ENCODE measurements at places on chromosomes 5 and 9.

DNA sequence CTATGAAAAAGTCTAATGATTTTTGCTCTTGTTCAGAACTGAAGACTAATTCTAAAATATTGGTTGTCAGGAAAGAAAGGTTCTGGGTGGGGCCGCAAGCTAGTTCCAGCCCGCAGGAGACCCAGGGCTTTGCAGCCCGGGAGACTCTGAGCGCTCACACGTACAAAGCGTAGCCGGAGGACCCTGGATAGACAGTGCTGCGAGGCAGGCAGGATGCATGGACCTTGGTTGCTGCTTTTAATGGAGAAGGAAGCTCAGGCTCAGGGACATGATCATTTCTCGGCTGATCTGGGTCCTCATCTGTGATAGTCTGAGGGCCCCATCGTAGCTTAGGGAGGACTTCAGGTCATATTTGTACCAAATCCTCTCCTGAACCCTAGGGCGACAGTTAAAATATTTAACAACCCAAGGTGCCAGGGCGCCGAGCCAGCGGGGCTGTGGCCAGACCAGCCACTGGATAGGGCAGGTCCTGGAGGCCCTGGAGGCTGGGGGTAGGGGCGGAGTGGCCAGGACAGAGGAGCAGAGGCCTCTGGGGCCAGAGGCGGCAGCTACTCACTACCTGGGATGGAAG, 70.1 kb upstream of the UNC5A start:
- no peak for DNase-seq

DNA sequence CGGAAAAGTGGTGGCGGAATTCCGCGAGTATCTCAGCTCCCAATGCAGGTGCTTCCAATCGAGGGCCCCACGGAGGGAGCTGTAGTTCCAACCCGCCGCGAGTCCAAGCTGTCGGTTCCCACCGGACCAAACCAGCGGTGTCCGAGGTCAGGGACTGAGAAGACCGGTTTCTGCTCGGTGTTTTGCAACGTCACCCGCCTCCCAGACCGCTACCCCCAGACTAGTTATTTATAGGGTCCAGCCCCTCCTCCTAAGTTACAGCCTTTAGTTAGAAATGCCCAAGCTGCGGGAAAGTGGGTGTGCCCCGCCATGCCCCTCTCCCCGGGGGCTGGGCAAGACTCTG, 677 bp upstream of the MYORG start:
- no peak for DNase-seq

DNA sequence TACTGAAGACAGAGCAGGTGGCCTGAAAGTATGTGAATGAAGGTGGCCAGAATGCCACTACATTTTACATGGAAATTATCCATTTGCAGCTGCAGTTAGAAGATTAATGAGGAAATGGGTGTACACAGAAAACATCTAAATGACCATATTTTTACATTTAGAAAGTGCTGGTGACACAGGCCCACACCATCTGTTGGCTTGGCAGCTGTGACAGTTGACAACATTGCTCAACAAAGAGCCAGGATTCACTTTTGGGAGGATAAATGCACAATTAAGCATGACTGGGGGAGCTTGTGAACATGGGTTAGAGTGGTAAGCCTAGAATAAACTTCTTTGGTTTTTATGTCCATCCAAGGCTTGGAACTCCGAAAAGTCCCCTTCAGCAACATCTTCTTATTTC, 360.5 kb downstream of the KCTD16 start:
- no peak for DNase-seq

DNA sequence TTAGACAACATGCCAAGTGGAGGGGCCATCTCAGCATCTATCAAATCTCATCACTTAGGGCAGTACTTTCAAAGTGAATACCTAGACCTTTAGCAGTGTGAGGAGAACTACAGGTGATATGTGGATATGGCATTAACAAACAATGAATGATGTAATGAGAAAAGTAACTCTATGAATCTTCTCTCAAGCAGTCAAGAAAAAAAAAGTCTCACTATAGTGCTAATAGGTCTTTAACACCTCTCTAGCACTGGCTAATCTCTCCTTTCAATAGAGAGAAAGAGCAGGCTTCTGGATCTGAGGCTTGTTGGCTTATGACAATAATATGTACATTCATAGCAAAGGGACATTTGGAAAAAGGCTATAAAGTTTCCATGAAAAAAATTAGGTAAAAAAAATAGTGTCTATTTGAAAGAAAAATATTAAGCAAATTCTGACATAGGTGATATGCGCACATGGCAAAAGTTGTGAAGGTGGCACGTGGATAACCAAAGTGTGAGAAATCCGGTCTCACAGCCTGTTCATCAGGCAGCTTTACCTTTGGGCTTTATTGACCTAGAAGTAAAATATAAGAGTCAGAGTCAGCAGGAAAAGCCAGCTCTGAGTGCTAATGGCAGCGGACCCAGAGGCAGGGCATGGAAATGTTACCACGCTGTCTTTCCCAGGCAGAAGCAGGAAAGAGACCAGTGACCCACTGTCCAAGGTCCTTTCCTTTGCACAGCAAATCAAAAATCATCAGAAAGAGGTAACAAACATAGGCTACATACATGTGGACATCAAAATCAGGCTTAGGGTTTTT, 203.4 kb downstream of the EFNA5 start:
- no peak for DNase-seq

GRCh38 chr9:136244122-136244968, 1.3 kb downstream of the QSOX2 start:
- DNase-seq = peak; percentile 21

DNA sequence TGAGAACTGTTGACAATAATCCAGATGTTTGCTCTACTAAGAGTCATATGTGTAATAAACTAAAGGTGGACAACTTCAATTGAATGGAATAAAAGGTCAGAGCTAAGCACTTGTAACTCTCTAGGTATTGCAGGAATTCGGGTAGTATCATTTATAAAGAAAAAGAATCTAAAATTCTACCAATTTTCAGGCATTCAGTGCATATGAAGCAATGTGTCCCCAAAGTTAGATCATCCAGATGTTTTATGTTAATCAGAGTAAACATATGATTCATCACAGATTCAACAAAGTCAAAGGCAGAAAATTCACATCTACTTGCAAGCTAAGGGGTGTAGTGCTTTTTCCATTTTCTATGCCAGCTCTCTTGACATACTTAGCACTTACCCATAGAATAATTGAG, 477.1 kb downstream of the PDE4D start:
- no peak for DNase-seq

DNA sequence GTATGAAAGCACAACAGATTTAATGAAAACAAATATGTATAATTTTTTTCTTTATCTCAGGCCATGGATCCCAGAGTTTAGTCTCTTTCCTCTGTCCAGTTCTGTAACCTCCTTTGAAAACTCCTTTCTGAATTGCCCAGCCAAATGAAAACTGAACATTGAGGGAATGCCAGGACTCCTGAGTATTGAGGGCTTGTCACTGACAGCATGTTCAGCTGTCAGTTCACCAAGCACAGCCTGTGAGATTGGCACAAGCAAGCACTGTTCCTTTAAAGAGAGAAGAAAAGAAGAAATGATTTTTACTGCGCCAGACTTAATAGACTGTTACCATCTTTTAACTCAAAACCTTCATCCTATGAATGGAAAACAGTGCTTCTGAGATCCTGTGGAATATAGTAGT, 27.3 kb downstream of the TTC1 start:
- DNase-seq = no peak

DNA sequence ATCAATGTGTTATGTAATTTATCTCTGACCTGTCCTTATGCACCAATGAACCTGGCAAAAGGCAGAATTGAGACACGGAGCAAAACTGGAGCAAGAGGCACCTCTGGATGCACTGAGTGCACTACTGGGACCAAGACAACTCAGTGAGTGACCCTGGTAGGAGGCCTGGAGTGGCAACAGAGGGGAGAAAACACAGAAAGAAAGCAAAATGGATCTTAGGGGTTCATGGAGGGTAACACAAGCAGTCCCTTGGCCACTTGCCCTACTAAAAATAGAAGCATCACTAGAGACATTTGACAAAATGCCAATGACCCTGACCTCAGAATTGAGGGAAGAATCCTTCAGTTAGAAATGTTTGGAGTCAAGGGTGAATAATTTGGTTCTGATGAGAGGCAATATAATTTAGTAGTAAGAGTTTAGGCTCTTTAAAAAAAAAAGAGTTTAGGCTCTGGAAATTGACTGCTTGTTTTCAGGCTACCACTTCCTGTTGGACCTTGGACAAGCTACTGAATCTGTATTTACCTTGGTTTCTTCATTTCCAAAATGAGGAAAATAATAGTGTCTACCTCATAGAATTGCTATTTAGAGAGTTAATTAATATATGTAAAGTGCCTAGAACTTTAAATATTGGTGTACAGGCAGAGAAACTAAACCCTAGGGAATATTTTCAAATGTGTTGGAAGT, 234.9 kb upstream of the TARS1 start:
- DNase-seq = no peak

DNA sequence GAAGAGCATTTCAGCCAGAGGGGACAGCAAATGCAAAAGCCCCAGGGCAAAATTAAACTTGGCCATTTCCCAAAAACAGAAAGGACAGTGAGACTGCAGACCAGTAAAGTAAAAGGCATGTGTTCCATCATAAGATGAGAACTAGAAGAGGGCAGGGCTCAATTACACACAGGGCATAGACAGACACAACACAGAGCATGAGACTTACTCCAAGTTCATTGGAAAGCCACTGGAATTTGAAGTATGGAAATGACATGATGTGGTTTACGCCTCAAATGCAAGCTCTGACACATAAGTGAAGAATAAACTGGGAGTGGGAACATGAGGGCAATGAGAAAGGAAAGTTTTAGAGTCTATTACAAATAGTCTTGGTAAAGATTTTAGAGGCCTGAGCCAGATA, 446.6 kb upstream of the GRIA1 start:
- no peak for DNase-seq

DNA sequence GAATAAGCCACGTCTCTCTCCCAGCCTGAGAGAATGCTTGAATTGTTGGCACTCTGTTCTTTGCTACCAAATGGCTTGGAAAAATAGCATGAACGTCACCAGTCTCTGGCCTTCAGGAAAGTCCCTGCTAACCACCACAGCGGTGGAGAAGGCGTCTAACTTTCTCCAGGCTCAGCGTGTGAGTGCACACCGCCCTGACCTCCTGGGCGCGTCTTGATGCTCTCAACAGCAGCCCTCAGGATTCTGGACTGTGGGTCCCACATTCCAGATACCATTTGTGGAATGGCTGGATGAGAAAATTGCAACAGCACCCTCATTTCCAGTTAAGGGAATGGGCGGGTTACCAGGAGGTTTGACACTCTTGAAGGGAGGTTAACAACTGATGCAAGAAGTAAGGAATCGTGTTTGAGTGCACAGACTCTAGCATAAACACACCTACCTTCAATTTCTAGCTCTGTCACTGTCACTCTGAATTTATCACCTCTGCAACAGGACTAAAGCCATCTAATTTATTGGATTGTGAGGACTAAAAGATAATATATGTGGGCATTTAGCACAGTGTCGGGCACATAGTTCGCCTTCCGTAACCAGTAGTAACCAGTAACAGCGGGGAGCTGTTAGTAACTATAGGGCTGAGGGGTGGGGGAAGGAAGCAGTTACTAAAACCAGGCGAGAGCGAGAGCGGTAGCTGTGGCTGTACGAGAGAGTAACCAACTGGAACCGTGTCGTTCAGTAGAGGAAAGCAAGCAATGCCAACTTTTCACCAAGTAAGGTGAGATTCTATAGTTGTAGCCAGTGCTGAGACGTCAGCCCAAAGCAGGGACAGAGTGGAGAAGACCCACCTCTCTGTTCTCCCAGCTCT, 807 bp upstream of the PLGRKT start:
- DNase-seq = peak; percentile 34

- DNase-seq = no peak
Observed at GRCh38 chr5:79236362-79236969, 535 bp downstream of the JMY start.

GRCh38 chr5:78811121-78811817, 162.7 kb upstream of the LHFPL2 start:
- no peak for DNase-seq

DNA sequence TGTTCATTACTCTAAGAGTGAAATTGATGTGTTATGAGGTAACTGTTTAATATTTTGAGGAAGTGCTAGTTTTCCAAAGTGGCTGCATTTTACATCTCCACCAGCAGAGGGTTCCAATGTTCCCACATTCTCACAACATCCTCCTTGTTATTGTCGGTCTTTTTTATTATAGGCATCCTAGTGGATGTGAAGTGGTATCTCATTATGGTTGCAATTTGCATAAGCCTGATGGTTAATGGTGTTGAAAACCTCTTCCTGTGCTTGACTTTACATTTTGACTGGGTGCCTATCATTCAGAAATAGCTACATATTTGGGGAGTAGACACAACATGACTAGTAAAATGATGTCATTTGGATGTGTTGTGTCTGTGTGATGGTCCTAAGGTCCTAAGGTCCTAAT, 143.6 kb downstream of the MRPS30 start:
- peak; percentile 3 for DNase-seq

DNA sequence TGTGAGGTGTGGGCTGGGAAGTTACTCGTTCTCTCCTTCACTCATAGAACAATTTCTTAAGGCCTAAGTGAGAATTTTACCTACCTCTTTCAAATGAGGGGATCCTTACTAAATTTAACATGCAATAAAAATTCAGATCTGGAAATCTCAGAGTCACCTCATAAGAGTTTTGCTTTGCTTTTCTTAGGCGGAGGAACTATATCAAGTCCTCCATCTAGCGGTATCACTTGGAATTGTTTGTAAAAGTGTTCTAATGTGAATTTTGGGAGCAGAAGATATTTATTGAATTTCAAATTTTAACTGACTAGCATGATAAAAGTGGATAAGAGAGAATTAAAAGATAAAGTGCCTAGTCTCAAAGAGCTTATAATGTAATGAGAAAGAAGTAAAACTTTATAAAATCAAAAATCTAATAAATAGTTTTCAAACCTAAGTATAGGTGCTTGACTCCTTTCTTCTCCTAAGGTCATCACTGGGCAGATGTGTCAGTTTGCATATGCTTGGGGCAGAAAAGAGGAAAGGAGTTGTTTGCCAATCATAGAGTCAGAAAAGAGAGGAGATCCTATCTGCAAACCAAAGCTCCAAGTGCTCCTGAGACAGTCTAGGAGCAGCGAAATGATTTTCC, 145.7 kb upstream of the DAB2 start:
- peak; percentile 12 for DNase-seq

DNA sequence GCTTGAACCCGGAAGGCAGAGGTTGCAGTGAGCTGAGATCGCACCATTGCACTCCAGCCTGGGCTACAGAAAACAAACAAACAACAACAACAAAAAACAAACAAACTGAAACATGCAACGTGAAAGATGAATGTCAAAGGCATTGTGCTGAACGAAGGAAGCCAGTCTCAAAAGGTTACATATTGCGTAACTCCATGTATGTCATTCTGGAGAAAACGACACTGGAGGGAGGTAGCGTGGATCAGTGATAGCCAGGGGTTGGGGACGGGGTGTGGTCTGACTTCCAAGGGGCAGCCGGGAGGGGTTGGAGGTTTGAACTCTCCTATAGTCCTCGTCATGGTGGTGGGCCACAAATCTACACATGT, 12.1 kb upstream of the WDR5 start:
- no peak for DNase-seq

Measured in T-helper 1 cell (primary cell).